ENCODE measurements at places on chromosomes 11 and 22. TPM values are rescaled to one million over a fixed set of nuclear protein-coding genes. Genes with fewer than 3 reads are reported as not detected.

ACTN3 gene
- total RNA-seq = 0.40 TPM

CASP5 gene
- total RNA-seq = not detected

PANX3 gene
- total RNA-seq = not detected

SCGB1D2 gene
- total RNA-seq = not detected

CHADL gene
- total RNA-seq = 0.38 TPM

BAIAP2L2 gene
- 0.70 TPM for total RNA-seq

GVQW3 gene
- total RNA-seq = 3.5 TPM

SNX19 gene
- 43.4 TPM for total RNA-seq

GRCh38 chr11:7981619-7982157 is 5.4 kb upstream of the EIF3F start:
- no peak overlapping the region for H3K27ac ChIP-seq
- H3K27me3 ChIP-seq = no peaks in the 10 kb centered on the region
- H3K4me3 ChIP-seq = no peak overlapping the region
- DNase-seq = no peak
- no peaks in the 10 kb centered on the region for H3K36me3 ChIP-seq

- peaks cover 52% of the 10 kb centered on the region for H3K27me3 ChIP-seq
- no peak overlapping the region for H3K27ac ChIP-seq
- H3K4me1 ChIP-seq = peaks cover 11% of the 10 kb centered on the region
- no peak overlapping the region for H3K4me3 ChIP-seq
Measured at GRCh38 chr22:19723983-19724827, 866 bp downstream of the GP1BB start.

- H3K27me3 ChIP-seq = no peaks in the 10 kb centered on the region
- peak overlapping the region; percentile 96 for H3K27ac ChIP-seq
- peak; percentile 95 for DNase-seq
- peaks cover 13% of the 10 kb centered on the region for H3K36me3 ChIP-seq
- H3K4me1 ChIP-seq = peaks cover 40% of the 10 kb centered on the region
Measured at GRCh38 chr11:128039140-128040021, 548.0 kb downstream of the ETS1 start.

- H3K27ac ChIP-seq = no peak overlapping the region
- DNase-seq = no peak
- no peak overlapping the region for H3K4me3 ChIP-seq
Measured at GRCh38 chr11:15801126-15801525, 555.2 kb downstream of the SOX6 start.

DNA sequence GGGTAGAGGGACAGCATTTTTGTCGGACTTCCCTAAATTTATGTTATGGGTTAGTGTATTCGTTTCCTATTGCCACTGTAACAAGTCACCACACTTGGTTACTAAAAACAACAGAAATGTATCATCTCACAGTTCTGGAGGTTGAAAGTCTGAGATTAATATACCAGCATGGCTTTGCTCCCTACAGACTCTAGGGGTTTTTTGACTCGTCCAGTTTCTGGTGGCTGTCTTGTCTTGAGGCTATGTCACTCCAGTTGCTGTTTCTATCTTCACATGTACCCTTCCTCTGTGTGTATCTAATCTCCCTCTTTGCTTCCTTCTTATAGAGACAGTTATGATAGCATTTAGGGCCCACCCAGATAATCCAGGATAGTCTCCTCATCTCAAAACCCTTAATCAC is 9.1 kb upstream of the CCDC179 start:
- no peaks in the 10 kb centered on the region for H3K27me3 ChIP-seq
- no peak overlapping the region for H3K4me3 ChIP-seq
- DNase-seq = no peak
- no peaks in the 10 kb centered on the region for H3K36me3 ChIP-seq

- H3K27ac ChIP-seq = no peak overlapping the region
- DNase-seq = no peak
- no peaks in the 10 kb centered on the region for H3K27me3 ChIP-seq
- H3K36me3 ChIP-seq = no peaks in the 10 kb centered on the region
- no peak overlapping the region for H3K4me3 ChIP-seq
Measured at GRCh38 chr22:43563571-43563970, 151.8 kb downstream of the MPPED1 start.

- no peak for DNase-seq
- no peaks in the 10 kb centered on the region for H3K27me3 ChIP-seq
- no peak overlapping the region for H3K4me3 ChIP-seq
- no peaks in the 10 kb centered on the region for H3K4me1 ChIP-seq
- H3K27ac ChIP-seq = no peak overlapping the region
Measured at GRCh38 chr11:99682646-99683045, 661.9 kb downstream of the CNTN5 start.

DNA sequence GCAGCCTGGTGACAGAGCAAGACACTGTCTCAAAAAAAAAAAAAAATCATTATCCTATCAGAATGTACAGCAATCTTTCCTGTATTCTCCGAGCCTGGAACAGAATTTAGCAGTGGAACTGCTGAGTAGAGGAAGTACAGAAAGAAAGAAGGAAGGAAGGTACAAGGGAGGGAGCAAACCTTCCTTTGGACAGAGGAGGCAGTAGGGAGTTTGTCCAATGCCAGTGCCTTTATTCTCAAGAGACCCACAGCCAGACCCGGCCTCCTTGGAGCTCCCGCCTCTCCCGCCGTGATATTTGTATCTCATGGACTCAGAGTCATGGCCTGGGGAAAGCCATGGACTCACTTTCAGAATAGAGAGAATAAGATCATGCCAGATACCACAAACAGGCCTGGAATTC is 37.7 kb upstream of the LRRC55 start:
- no peak overlapping the region for H3K27ac ChIP-seq
- H3K4me1 ChIP-seq = no peaks in the 10 kb centered on the region
- peaks cover 3% of the 10 kb centered on the region for H3K27me3 ChIP-seq
- H3K36me3 ChIP-seq = no peaks in the 10 kb centered on the region

DNA sequence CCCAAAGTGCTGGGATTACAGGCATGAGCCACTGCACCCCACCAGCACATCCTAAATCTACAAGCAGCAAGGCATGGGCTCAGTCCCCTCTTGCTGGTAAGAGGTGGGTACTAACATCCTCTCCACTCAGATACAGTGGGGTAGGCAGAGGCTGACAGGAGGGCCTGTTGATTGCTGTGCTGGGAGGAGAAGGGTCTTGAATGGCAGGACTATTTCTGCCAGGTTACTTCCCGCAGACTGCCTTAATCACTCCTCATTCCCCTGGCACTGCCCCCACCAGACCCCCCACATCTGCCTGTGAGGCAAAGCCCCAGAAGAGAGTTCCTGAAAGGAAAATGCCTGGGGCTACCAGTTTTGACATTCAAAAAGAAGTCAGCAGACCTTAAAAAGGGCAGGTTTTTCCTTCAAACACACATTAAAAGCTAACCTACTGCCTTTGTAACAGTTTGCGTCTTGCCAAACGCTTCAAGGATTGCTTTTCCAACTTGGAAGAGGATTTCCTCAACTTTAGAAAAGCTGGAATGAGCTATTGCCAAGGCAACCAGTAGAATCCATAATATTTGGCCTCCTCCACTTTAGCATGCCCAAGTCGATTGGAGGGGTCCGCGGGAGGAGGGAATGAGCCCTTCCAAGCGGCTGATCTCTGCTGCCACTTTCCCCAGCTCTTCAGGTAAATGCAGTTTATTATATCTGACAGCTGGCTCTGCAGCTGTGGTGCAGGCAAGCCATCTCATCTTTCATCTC is 62.0 kb downstream of the FDX1 start:
- no peak overlapping the region for H3K4me3 ChIP-seq
- H3K4me1 ChIP-seq = peaks cover 4% of the 10 kb centered on the region
- H3K27me3 ChIP-seq = peaks cover 2% of the 10 kb centered on the region

GRCh38 chr11:10023212-10023611 is 270.8 kb downstream of the SBF2 start:
- H3K4me1 ChIP-seq = peaks cover 3% of the 10 kb centered on the region
- DNase-seq = no peak
- no peaks in the 10 kb centered on the region for H3K36me3 ChIP-seq
- no peak overlapping the region for H3K4me3 ChIP-seq
- H3K27me3 ChIP-seq = no peaks in the 10 kb centered on the region

DNA sequence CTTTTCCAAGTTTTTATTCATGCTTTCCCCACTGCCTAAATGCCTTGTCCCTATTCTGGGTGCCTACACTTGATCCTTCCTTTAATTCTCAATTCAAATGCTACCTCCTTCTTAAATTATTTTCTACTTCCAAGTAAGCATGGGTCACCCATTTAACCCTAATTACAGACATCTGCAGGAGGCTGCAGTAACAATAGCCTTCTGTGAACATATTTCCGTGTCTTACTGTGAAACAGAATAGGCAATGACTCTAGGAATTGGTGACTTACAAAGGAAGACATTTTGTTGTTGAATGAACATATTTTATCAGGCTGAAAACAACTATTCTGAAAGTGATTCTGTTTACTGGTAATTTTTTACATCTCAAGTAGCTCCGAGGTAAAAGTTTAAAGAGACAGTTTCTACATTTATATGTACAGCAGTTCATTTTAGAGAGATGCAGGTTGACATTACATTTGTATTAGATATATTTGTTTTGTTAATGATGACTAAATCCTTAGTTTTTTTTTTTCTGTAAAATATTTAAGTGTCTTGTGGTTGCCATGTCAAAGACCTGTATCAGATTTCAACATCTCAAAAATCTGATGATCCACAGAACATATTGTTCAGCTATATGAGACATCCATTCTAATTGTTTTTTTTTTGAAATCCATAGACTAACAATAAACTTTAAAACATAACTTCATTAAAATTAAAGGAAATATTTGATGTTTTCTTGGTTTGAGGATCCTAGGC is 316.8 kb downstream of the CASP12 start:
- H3K36me3 ChIP-seq = no peaks in the 10 kb centered on the region
- no peaks in the 10 kb centered on the region for H3K4me1 ChIP-seq
- H3K27me3 ChIP-seq = peaks cover 21% of the 10 kb centered on the region
- DNase-seq = no peak
- H3K27ac ChIP-seq = no peak overlapping the region

DNA sequence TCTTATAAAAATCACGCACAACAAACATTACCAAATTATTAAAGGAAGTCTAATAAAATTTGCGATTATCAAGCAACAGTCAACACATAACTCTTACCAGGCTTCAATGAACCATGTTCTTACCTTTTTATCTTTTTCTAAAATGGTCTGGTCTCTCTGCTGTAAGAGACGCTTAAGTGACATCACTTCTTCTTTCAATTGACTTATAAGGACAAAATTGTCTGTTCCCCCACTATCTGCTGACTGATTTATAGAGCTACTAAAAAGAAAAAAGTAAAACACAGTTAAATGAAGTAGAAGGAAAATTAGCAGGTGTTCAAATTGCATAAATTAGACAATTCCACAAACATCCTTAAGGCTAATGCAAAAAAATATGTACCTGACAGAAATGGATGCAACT is 10.9 kb downstream of the FAM76B start:
- no peak overlapping the region for H3K4me3 ChIP-seq
- DNase-seq = no peak
- no peak overlapping the region for H3K27ac ChIP-seq
- H3K36me3 ChIP-seq = peaks cover 68% of the 10 kb centered on the region
- no peaks in the 10 kb centered on the region for H3K27me3 ChIP-seq

- no peak overlapping the region for H3K4me3 ChIP-seq
- H3K36me3 ChIP-seq = peaks cover 89% of the 10 kb centered on the region
- H3K4me1 ChIP-seq = peaks cover 61% of the 10 kb centered on the region
- H3K27ac ChIP-seq = peak overlapping the region; percentile 83
- H3K27me3 ChIP-seq = no peaks in the 10 kb centered on the region
Measured at GRCh38 chr22:35661464-35661863, 13.2 kb downstream of the APOL6 start.

GRCh38 chr22:20316844-20317401 is 2.9 kb downstream of the DGCR6L start:
- H3K36me3 ChIP-seq = no peaks in the 10 kb centered on the region
- H3K4me1 ChIP-seq = peaks cover 34% of the 10 kb centered on the region
- peak; percentile 31 for DNase-seq
- H3K27me3 ChIP-seq = no peaks in the 10 kb centered on the region

- H3K36me3 ChIP-seq = no peaks in the 10 kb centered on the region
- H3K4me3 ChIP-seq = no peak overlapping the region
- no peaks in the 10 kb centered on the region for H3K4me1 ChIP-seq
- H3K27me3 ChIP-seq = no peaks in the 10 kb centered on the region
- DNase-seq = no peak
Measured at GRCh38 chr11:117423046-117423575, 95.5 kb downstream of the CEP164 start.

DNA sequence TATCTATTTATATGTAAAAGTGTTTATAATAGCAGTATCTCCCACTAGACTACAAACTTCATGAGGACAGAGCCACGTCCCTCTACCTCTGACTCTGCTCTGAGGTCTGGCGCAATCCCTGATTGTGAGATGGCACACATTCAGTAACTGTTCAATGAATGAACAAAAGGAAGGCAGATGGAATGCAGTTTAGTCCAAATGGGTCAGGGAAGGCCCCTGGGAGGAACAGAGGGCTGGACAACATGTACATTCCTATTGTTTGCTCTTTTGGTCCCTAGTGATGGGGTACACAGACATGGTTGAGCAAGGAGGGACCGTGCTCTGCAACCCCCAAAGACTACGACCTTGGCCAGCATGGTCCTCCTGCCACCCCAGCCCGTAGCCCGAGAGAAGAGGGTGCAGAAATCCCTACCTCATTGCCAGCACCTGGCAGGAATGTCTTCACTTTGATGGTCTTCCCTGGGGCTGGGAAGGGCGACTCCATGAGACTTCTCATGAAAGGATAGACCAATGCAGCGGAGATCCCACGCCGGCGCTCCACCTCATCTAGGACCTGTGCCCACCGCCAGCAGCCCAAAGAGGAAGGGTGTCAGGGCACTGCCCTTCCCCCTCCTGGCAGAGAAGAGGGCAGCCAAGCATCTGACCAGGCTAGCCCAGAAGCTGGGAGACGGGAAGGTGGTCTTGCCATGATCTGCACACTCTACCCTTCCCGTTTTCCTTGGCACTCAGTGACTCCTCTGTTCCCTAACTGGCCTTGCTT is 24.3 kb downstream of the RPL27A start:
- no peak overlapping the region for H3K4me3 ChIP-seq
- no peaks in the 10 kb centered on the region for H3K27me3 ChIP-seq
- no peaks in the 10 kb centered on the region for H3K36me3 ChIP-seq
- H3K27ac ChIP-seq = no peak overlapping the region

Measured in activated CD8-positive, alpha-beta memory T cell treated with anti-CD3 and anti-CD28 coated beads, Interleukin-2, amount 10 ng/mL, durations not matched to agents 7 days and 5 days (primary cell).